Kidney epithelial cell (primary cell): ENCODE measurements at places on chromosomes 5 and 9. TPM values are rescaled to one million over a fixed set of nuclear protein-coding genes. Genes with fewer than 3 reads are reported as not detected.

- no peak for DNase-seq
Measured at GRCh38 chr9:129889941-129890717, 54.9 kb downstream of the USP20 start.

The CCDC69 gene
- total RNA-seq = 3.1 and 4.4 TPM in 2 replicates

The ANKDD1B gene
- total RNA-seq = 0.48 and 0.63 TPM in 2 replicates

DNA sequence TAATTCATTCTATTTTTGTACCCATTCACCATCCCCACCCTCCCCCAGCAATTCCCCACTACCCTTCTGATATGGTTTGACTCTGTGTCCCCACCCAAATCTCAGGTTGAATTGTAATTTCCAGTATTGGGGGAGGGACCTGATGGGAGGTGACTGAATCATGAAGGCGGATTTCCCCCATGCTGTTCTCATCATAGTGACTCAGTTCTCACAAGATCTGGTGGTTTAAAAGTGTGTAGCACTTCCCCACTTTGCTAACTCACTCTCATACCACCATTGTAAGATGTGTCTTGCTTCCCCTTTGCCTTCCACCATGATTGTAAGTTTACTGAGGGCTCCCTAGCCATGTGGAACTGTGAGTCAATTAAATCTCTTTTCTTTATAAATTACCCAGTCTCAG lies 25.9 kb upstream of the TESK1 start:
- no peak for DNase-seq

DNA sequence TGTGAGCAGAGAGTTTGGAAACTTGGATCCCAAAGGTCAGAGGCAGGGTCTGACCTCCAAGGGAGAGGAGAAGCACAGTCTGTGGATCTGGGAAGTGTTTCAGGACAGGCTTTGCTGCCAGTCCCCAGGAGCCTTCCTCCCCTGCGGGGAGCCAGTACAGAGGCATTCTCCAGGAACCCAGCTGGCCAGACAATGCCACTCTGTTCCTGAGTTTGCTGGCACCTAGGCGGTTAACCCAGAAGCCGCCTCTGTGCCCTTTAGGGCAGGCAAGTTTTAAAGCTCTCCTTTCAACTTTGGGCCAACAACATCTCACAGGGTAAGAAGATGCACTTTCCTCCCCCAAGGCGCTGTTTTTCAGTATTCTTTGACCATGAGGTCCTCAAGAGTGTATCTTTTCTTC lies 37.0 kb upstream of the FGF1 start:
- DNase-seq = no peak

DNA sequence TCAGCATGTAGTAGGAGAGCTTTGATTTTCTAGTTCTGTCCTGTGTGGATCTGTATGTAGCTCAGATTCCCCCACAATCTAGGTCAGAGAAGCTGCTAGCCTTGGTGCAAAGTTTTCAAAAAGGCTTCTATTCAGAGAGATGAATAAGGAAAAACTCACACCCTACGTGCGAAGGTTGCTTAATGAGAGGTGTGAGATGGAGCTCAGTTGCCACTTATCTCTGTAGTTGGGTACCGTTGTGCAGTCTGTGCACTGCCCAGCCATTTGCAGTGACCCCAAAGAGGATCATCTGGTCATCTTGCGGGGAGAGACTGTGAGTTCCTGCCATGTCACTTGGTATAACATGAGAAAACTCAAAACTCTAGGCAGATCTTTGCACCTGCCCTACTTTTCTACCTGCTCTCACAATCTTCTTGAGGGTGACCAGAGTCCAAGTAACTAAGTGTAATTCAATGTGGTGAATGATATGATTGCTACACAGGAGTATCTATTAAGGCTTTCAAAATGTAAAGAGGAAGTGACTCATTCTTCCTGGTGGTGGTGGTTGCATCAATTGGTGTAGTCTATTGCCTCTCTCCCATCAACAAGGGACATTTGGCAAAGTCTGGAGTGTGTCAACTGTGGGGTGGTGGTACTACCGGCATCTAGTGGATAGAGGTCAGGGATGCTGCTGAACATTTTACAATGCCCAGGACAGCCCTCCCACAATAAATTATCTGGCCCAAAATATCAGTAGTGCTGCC lies 65.2 kb downstream of the TMC1 start:
- DNase-seq = no peak
